Colonic mucosa (tissue), 4 donors: ENCODE measurements at places on chromosomes 13 and 19. TPM values are rescaled to one million over a fixed set of nuclear protein-coding genes. Genes with fewer than 3 reads are reported as not detected.

DNA sequence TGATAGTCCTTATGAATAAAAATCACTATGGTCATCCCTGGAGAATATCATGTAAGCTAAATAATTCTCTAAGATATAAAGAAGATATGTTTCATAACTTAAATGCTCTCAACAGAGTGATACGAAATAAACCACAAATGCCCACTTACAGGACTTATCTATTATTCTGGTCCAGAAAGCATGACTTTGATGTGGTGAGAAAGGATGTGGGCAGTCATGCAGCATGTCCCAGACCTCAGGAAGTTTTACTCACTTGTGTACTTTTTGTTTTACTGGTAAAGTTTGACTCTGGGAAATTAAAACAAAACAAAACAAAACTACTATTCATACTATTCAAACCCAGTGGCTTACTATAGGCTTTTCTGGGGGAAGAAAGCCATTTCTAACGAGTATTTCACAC lies 483.2 kb upstream of the SLITRK6 start:
- no peak overlapping the region for H3K4me3 ChIP-seq
- DNase-seq: no peak
- no peaks in the 10 kb centered on the region for H3K27me3 ChIP-seq
- no peaks in the 10 kb centered on the region for H3K4me1 ChIP-seq
- no peak overlapping the region for H3K27ac ChIP-seq

FGF22 gene
- total RNA-seq: not detected

MCF2L gene
- 45.0 TPM for total RNA-seq

PGLYRP2 gene
- total RNA-seq: not detected

DNA sequence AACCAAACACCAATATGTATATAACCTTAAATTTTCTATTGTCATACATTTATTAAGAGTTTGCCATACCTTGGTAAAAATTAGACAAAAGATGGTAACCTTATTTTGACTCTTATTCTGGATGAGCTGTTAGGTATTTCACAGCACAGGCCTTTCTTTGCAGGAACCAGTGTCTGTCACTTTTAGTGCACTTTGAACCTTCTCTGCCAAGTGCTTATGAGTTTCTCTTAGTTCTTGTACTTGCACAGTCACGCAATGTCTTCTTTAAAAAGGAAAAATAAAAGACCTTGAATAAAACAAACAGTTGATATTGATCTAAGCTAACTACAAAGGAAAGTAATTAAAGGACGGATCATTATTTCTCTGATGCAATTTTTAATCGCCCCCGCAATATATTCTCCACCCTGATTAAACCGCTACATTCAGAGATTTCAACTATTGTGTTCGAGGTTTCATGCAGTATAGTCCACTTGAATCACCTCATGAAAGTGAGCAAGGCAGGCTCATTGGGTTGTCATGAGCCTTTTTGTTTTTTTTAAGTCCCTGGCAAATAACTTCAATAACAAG lies 534.5 kb downstream of the KLF5 start:
- no peaks in the 10 kb centered on the region for H3K4me1 ChIP-seq
- H3K4me3 ChIP-seq: no peak overlapping the region
- H3K36me3 ChIP-seq: no peaks in the 10 kb centered on the region
- DNase-seq: no peak
- no peak overlapping the region for H3K27ac ChIP-seq
- no peaks in the 10 kb centered on the region for H3K27me3 ChIP-seq

CYP2F1 gene
- total RNA-seq: not detected

DNA sequence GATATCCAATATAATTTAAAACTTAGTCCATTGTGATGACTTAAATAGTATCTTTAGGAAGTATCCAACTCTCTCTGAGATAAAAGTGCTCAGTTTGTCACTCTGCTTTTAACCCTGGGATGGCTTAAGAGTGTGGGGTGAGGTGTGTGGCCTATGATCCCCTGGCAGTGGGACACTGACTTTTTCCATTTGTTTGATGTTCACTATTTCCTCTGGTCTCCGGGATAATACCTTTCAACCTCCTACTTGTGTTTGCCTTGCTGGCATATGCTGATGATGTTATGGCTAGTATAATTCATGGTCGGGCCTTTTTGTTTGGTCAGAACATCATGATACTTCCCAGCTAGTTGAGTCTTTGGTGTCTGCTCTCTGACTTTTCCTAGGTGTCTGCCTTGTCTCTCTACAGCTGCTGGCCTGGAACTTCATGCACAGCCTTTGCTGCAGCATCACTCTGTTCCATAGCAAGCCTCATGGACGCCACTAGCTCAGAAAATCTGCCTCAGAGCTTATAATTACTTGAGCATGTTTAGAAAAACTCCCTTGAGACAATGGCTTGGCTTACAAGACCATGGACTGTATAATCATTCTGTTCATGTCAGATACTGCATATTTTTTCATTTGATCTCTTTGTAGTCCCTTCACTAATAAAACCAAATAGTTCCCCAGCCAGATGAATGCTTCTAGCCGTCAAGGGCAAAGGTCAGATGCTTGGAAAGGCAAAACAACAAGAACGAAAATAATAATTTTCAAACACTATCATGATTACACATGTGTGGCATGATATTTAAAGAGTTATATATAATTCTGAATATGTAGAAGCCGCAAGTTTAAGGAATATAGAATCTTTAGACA lies 75.2 kb downstream of the WDFY2 start:
- DNase-seq: no peak
- no peaks in the 10 kb centered on the region for H3K36me3 ChIP-seq
- no peaks in the 10 kb centered on the region for H3K4me1 ChIP-seq
- no peak overlapping the region for H3K27ac ChIP-seq

DNA sequence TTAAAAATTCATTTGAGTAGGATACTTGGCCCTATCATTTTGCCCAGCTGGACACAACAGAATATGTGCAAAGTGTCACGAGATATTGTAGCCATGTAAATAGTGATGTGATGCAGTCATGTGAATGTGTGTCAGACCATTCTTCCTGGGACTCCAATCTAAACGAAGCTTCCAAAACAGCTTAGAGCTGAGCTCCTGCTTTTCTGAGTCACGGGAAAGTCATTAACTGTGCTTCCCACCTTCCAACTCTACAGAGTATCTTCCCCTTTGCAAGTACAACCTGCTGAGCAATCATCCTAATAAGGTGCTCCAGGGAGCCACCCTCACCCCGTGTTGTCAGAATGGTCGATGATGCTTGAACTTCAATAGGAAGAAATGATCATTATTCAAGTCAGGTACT lies 294.7 kb downstream of the MYO16 start:
- H3K27me3 ChIP-seq: no peaks in the 10 kb centered on the region
- no peaks in the 10 kb centered on the region for H3K36me3 ChIP-seq
- H3K4me1 ChIP-seq: no peaks in the 10 kb centered on the region
- no peak overlapping the region for H3K4me3 ChIP-seq
- DNase-seq: no peak
- H3K27ac ChIP-seq: no peak overlapping the region

DNA sequence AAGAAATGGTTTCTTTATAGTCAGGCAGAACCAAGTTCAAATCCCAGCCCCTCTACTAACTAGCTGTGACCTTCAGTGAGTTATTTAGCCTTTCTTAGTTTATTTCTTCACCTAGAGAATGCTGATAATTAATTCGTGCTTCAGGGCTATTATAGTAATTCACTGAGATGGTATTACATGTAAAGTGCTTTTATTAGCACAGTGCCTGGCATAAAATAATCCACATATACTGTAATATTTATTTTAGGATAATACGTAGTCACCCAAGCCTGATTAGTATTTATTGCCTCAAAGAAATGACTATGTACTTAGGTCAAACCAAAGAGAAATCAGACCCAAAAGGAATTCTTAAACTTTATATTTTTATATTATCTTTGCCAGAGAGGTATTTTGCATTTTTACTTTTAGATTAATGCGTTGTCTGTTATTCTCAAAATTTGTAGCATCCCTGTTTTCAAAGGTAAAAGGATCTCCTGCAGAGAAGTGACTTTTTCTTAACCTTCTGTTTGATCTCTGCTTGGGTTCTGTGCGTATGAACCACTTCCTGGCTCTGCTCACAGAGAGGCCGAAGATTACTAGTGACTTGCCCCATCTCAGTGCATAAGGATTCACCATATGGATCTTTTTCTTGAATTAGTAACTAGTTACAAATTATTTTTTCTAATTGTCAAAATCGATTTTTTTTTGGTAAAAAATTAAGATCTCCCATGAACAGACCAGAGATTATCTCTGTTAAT lies 19.7 kb downstream of the UBAC2 start:
- no peak overlapping the region for H3K4me3 ChIP-seq
- no peaks in the 10 kb centered on the region for H3K27me3 ChIP-seq
- H3K27ac ChIP-seq: no peak overlapping the region
- H3K36me3 ChIP-seq: no peaks in the 10 kb centered on the region
- H3K4me1 ChIP-seq: no peaks in the 10 kb centered on the region

RNF225 gene
- total RNA-seq: not detected
